ENCODE measurements at places on chromosomes 4 and X.

- ATAC-seq = no peak
These were observed 16.6 kb downstream of the S100G start for GRCh38 chrX:16666541-16666940.

- no peak for ATAC-seq
These were observed 11.5 kb downstream of the HAND2 start for GRCh38 chr4:173518425-173519102.

DNA sequence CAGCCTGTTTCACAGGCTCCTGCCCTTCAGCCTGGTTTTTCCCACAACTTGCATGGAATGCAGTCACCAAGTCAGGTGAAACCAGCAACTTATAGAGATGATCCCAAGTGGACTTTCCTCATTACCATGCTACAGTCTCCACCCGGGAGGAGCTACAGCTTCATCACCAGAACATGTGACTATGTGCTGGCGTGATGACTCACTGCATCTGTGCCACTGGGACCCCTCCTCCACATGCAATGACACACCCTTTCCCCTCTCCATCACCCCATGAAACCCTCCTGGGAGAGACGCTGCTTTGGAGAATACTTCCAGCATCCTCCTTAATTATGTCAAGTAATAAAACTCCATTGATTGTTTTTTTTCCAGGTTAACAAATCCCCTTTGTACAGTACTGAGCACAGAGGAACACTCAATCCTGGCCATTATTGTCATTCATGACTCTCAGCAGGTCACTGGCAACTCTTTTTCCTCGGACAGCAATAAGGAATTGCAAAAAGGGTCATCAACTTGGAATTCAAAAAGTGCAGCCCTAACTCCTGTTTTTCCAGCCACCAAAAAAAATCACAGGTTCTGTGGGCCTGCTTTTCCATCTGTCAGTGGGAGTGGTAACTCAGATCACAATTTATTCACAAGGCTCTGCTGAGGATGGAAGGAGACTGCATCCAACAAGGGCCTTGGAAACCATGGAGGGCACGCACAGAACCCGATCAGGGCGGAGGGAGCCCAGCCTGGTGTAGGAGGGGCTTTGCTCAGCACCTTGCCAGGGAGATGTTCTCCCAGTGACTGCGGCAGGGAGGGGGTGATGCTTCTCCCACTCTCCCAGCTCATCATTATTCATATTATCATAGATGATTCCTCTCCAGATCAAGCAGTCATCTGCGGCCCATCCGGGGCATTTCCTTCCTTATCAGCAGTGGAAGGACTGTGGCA, 17.4 kb downstream of the QDPR start:
- ATAC-seq = peak; percentile 11

- peak; percentile 84 for ATAC-seq
These were observed 210.9 kb upstream of the FAM241A start for GRCh38 chr4:111934314-111934713.

- no peak for ATAC-seq
These were observed 79.7 kb downstream of the CPE start for GRCh38 chr4:165458471-165458870.

DNA sequence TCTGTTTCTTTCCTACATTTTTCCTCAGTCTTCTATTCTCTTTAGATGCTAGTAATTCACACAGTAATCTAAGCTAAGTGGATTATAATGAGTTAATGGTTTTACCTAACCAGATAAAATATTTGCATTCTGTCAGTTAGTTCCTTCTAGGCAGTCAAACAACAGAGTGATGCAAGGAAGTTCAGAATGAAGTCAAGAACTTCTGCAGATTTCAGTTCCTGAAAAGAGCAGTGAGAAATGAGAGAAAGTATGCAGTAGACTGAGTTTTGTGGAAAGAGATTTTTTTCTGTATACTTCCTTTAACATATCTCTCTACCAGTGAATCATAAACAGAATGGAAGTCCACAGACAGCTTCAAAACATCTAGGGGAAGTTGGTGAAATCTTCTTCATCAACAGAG, 774.0 kb upstream of the POU3F4 start:
- ATAC-seq = no peak

- peak; percentile 23 for ATAC-seq
These were observed 378 bp upstream of the RPS6KA6 start for GRCh38 chrX:84188320-84188834.

DNA sequence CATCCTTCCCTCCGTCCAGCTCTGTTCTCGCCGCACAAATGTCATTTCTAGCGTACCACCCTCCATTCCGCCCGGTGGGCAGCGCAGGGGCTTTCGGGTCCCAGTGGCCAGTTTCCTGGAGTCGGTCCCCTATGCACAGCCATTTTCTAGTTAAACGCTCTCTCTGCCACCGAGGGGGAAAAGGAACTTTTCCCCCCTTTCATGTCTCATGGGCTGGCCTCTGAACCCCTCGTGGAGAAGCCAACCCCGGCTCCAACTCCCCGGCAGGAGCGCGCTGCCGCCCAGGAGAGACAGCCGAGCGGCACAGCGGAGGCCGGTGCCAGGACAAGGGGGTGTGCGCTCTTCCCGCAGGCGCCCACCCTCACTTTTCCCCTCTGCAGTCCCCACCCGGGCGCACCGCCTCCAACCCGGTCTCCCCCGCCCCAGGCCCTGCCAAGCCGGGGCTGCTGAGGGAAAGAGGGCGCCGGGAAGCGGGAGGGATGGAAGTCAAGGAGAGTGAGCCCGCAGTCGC, 662 bp downstream of the APBB2 start:
- peak; percentile 1 for ATAC-seq

DNA sequence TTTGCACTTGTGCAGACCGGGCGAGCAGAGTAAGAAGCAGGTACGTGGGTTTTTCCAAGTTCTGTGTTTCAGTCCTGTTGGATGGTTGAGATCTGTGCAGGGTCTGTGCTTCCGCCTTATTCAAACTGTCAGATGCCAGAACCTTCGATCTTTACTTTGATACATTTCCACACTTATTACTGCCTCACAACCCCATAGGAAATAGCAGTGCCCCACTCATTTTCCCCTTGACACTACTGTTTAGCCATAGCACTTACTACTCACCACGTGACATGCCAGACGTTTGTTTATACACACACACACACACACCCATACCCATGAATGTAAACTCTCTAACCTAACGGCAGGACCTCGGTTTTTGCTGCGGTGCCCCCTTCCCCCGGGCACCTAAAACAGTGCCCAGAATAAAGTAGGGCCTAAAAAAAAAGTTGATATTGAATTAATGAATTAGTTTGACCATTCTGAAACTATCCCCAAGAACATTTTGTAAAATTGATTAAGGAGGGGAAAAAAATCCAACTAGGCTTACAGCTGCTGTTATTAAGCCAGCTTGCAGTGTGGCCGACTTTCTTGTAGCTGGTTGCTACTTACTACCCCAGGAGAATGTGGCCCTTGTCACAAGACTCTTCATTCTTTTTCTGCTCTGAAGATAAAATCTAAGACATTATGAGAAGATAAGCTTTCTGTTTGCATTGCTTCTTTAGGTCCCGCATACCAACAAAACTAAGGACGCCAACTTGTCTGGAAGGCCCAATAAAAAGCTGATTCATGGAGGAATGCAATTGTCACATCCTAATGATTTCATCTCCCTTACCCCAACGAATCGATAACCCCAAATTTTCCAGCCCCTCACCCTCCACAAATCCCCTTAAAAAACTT, 704 bp upstream of the SEPSECS start:
- peak; percentile 56 for ATAC-seq

DNA sequence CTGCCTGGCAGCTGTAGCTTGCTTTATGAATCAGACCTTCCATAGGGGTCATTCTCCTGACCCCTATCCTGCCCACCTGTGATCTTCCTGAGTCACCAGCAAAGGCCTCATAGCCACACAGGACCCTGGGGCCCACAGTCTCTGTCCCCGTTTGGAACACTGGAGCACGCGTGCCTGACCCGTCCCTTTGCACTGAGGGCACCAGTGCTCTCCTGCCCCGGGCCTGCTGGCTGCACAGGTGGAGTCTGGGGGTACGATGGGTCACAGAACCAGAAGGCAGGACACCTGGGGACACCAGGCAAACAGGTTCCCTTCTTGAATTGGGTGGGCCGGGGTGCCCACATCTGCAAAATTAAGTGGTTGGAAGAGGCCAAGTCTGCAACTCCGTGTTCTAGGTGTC, 97.2 kb downstream of the CPZ start:
- ATAC-seq = no peak

GRCh38 chr4:6206771-6207290, 6.5 kb upstream of the JAKMIP1 start:
- no peak for ATAC-seq

- ATAC-seq = no peak
These were observed 88.2 kb upstream of the STS start for GRCh38 chrX:7059214-7059838.

GRCh38 chr4:61041527-61041926, 158.6 kb upstream of the ADGRL3 start:
- ATAC-seq = no peak

- ATAC-seq = no peak
These were observed 192.3 kb upstream of the NR3C2 start for GRCh38 chr4:148634476-148634875.

DNA sequence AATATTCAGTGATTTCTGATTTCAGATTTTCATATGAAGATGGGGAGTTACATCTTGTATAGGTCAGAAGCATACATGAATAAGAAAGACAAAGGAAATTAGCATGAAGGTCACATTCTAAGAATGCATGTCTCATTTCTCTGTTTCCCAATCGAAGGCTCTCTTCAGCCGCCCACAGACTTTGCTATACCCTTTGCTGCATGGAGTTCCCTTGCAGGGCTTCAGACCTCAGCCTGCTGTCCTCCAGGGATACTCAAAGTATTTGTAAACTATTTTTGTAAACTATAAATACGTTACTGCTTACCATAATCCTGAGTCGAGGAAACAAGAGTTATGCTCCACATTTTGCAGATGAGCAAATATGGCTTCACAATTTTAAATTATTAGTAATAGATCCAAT, 738.4 kb downstream of the PCDH18 start:
- ATAC-seq = no peak
